ENCODE measurements at places on chromosomes 16 and 17.
A peak's percentile ranks its signal among the peaks of the same experiment; 100 is the strongest.

DNA sequence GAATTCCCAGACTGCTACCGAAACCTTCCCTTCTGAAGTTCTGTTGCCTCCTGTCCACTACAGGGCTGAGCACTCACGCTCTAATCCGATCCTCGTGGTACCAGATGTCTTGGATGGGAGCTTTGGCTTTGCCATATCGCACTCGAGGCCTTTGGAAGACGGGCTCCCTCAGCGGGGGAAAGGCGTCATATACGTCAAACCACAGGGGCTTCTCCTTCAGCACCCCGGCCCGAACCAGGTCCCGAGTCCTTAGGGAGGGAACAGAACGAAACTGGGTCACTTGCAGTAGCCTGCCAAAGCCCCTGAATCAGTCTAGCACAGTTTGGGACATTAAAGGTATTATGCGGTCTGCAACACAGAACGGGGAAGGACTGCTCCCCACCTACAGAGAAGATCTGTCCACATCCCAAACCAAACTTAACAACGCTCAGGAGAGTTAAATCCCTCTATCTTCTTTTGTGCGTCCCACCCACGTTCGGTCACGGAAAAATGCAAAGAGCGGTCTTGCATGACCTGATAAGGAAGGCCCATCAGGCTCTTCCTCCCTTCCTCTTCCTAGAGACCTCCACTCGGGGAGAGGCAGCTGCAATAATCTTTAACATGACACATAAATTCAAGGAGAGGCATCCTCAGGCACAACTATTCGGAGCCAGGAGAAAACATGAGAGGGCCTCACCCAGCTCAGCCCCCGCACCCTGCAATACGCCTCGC is 526 bp downstream of the MRPS23 start:
- no peak for DNase-seq

DNA sequence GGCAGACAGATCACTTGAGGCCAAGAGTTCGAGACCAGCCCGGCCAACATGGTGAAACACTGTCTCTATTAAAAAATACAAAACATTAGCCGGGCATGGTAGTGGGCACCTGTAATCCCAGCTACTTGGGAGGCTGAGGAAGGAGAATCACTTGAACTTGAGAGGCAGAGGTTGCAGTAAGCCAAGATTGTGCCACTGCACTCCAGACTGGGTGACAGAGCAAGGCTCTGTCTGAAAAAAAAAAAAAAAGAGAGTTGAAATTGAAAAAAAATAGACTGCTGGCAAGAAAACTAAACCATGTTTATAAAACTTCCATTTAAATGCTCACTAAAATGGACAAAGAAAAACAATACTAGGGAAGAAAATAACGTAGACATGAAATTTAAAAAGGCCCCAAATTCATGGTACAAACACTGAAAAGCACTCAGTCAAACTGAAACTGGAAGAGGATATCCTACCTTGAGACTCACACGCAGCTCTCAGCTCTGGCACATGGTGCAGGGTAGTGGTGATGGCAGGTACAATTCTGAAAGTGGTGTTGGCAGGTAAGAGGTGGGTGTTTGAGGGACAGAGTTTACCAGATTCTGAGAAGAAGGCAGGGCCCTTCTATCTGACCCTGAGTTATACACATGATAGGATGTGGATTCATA is 19.3 kb downstream of the CNTROB start:
- DNase-seq = peak; percentile 16

GRCh38 chr17:61307905-61308886 is 91.4 kb upstream of the TBX2 start:
- no peak for DNase-seq

GRCh38 chr16:15899538-15900100 is 11.2 kb upstream of the CEP20 start:
- DNase-seq = no peak

GRCh38 chr17:76458580-76459490 is 5.9 kb upstream of the UBE2O start:
- DNase-seq = no peak

DNA sequence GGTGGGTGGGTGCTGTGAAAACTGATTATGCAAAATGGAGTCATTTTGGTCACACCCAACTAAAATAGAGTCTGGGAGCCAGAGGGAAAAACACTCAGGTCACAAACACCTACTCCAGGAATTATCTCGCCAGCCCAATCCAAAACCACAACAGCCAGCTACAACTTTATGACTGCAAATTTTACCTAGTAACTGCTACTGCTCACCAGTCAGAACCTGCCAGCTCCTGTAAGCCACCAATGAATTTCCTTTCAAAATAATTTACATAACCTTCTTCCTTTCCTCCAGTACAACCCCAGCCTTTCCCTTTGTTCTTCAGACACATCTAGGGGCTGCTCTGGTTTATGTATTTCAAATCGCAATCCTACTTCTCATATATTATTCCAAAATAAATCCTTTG is 52.6 kb upstream of the DYNLRB2 start:
- no peak for DNase-seq

GRCh38 chr17:77802333-77802615 is 156.2 kb upstream of the TNRC6C start:
- DNase-seq = no peak

- DNase-seq = no peak
Measured at GRCh38 chr17:39485555-39485954, 24.3 kb downstream of the CDK12 start.

DNA sequence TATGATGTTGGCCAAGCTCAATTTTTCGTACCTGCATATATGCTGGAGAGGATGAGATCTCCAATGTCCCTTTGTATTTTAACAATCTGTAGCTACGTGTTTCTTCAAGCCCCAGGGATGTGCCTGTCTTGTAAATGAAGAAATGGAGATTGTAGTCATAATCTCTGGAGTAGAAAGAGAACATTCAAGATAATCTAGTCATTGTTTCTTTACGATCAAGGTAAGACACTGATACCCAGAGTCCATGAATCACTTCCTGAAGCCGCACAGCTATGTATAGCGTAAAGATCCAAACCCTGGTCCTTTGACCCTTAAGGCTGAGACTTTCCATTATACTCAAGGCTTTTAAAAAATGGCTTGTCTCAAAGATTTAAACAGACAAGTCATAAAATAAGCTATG is 205.5 kb downstream of the HS3ST3B1 start:
- DNase-seq = no peak

GRCh38 chr16:54402270-54402669 is 115.7 kb upstream of the IRX3 start:
- no peak for DNase-seq

GRCh38 chr16:15487336-15488284 is 53.2 kb downstream of the BMERB1 start:
- no peak for DNase-seq

DNA sequence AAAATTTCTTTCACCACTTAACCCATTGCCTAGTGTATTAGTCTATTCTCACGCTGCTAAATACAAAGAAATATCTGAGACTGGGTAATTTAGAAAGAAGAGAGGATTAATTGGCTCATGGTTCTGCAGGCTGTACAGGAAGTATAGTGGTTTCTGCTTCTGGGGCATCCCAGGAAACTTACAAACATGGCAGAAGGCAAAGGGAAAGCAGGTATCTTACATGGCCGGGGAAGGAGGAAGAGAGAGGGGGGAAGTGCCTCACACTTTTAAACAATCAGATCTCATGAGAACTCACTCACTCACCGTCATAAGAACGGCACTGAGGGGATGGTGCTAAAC is 931.4 kb upstream of the SOX9 start:
- no peak for DNase-seq

DNA sequence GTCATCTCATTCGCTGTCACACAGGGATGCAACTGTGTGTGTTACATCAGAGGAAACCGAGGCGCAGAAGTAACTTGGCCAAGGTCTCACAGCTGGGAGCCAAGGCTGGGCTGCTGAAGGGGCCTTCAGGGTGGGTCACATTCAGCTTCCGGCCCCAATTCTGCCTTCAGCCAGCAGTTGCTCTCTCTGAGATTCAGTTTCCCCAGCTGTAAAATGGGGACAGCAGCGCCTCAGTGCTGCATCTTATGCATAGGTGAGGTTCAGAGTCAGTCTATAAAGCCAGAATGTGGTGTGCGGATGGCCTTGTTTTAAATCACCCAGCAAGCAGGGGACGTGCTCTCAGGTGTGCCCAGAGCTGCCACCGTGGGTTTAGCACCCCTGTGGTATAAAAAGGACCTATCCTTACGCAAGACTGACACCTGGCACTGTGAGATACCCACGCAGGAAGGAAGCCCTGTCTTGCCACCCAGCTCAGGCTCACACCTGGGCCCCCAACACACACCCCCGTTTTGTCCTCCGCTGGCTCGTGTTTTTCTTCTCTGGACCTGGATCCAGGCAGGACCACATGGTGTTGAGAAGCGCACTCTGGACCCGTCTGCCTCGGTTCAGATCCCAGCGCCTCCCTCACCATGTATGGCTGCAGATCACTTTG is 94.6 kb upstream of the GSE1 start:
- peak; percentile 12 for DNase-seq

DNA sequence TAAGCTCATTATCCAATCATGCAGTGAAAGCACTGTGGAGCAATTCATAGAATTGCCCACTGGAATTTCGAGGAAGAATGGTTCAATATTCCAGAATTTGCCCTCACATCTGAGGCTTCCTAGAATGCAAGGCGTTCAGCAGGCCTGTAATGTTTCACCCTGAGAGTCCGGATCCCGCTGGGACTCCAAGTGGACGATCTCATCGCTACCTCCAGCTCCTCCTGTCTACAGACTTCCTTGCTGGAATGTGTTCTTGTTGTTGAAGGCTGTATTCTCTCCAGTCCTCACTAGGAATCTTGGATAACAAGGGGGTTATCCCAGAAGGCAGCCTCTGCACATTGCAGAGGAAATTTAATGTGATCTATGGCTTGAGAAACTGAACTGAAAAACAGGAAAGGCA is 7.8 kb downstream of the SLC47A1 start:
- no peak for DNase-seq

GRCh38 chr16:65531475-65531874 is 409.6 kb upstream of the CDH11 start:
- no peak for DNase-seq

Data from CD4-positive, alpha-beta T cell treated with Interleukin-12 subunit alpha and Interleukin-12 subunit beta, for 1 hour (primary cell).